SK-N-DZ (cell line): ENCODE measurements at places on chromosomes 12 and 14.

DNA sequence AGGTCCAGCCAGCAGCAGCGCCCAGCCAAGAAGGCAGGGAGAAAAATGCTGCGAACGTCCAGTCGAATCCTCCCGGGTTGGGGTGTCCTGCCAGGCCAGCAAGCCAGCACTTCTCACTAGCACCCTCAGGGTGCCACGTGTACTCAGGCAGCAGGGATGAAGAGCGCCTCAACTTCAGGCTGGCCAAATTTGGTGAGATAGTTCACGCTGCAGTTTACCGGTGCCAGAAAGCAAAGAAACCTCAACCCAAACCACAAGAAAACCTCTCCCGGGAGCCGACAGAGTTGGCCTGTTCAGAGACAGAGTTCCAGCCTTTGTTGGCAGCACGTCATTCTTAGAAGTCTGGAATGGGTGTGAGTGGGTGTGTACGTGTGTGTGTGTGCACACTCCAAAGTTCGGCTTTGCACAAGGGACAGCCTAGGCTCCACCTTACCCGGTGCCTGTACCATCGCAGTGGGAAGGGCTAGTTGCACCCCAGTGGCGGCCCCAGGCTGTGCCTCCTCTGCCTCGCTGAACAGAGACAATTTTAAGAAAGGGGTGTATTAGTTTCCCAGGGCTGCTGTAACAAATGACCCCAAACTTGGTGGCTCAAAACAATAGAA is 42.1 kb downstream of the ELK3 start:
- DNase-seq: no peak

DNA sequence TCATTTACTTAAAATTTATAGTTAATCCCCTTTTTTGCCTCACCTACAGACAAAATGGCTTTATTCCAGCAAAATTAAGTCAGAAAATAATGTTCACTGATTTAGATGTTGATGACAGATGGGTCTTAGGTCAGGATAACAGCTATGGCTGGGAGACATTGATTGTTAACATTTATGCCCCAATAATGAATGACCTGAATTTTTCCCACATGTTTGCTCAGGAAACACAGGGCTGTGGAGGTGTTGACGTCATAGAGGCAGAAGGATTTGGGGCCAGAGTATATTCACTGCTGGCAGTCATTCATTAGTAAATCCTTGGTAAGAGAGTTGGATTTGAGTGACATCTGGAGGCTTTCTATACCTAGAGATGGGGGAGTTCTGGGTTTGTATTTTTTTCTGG is 121.3 kb downstream of the PDE3A start:
- no peak for DNase-seq

DNA sequence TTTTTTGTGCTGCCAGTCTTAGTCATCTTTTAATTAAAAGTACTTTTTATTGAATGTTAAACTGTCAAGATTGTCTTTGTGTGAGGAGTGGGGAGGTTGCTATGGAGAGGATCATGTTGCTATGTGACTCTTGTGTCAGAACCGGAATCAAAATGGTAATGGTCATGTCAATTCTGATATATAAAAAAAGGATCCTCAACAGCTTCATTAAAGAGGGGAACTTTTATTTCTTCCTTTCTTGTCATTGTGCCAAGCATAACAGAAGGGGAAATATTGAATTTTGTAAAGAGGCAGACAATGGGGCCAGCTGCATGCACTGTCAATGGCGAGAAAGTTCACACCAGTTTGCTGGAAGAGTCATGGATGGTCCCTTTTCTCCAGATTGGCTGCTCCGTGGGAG is 564.8 kb downstream of the VRK1 start:
- DNase-seq: no peak

DNA sequence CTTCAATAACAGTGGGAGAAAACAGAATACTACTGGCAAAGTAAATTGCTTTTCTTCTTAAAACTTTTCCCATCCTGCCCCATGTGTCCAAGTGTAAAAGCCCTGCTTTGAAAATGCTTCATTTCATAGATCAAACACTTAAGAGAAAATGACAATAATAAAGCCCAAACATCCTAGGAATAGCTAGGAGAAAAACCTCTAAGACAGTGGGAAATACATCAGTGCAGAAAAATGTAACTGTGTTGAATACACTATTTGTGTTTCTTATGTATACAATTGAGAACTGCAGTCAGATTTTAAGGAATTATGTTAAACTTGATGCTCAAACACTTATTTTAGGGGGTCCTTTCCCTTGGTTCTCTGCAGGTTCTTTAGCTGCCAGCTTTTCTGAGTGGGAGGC is 181.1 kb downstream of the MSRB3 start:
- DNase-seq: no peak

DNA sequence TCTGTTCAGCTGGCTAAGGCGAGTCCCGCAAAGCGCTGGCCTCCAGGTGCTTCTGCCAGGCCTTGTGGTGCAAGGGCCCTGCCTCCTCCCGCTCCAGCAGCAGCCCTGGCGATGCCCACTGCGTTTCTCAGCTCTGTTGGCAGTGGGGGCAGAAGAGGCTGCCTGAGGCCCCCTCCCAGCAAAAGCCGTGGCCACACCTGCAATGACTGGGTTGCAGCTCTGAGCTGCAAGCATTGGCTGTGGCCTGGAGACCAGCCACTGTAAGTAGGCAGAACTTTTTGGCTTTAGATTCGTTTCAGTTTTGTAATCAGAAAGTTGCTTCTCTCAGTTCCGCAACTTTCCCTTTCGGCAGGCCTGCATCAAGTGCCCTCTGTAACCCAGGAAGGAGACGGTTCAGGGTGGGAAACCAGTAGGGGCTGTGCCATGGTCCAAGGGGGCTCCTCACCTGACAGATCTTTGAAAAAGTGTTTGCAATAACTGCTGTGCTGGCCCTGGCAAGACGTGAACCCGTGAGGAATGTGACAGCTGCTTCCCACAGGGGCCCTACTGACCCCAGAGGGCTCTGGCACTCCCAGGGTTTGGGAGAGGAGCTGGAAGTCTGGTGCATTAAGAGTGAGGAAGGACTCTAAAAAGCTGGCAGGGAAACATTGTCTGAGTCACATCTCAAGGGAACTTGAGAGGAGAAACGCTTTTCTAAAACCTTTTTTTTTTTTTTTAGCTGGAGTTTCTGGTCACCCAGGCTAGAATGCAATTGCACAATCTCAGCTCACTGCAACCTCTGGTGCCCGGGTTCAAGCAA is 54.5 kb upstream of the MAX start:
- DNase-seq: no peak

DNA sequence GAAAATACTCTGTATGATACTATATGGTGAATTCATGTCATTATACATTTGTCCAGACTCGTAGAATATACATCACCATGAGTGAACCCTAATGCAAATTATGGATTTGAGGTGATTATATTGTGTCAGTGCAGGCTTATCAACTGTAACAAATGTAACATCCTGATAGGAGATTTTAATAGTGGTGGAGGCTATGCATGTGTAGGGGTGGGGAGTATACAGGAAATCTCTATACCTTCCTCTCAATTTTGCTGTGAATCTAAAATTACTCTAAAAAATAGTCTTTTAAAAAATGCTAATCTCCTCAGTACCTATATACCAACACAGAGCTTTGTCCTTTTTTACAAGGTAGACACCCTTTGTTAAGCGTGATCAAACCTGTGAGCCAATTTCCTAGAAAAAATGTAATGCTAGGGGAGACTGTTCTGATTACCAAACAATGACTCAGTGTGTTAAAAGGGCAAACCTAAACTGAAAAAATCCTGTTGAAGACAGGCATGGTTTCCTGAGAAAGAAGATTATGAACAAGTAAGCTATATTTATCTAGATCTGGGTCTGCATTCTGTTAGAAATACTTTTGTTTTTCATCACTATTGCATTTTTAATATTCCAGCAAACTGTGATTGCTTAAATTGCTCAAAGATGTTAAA is 170.9 kb downstream of the DUSP6 start:
- DNase-seq: no peak

DNA sequence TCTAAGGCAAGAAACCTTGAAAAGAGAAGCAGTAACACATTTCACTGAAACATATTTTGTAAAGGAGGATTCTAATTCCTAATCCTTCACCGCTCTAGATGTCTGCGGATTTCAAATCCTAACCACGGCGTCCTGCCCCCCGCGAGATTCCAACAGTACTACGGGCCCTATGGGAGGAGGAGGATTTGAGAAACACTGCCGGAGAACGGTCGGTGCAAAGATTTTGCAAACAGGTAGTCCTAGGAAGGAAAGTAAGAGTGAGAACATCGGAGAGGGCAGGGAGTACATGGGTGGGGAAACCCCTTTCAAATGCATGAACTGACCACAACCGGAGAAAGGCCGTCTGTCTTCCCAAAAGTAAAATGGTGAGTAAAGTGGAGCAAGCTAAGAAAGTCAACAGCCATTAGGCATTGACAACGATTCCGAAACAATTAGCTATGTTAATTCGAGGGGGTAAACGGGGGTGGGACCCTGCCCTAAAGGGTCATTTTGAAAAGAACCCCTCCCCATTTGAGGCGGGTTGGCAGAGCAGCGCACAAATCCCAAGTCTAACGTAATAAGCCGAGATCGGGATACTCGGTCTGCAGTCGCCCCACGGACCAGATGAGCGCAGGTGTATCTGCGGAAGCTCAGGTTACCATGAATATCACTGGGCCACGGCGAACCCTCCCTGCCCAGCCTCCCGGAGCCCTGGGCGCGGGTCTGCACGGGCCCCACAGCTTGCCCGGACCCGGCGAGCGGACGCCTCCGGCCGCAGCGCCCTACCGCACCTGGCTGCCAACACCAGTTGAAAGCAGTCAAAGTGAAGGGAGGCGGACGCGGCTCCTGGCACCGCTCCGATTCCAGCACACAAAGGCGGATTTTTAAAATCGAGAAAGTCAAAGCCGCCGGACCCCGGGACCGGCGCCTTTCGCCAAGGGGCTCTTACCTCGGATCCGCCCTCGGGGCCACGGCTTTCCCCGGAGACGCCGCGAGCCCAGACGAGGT is 662 bp downstream of the EPS8 start:
- no peak for DNase-seq

- no peak for DNase-seq
Observed at GRCh38 chr14:21034707-21035106, at the start of gene RNASE13. Gene RNASE13, minus strand, starts transcription at chr14:21034807. Its CDS starts 519 bp downstream, at chr14:21034288.

DNA sequence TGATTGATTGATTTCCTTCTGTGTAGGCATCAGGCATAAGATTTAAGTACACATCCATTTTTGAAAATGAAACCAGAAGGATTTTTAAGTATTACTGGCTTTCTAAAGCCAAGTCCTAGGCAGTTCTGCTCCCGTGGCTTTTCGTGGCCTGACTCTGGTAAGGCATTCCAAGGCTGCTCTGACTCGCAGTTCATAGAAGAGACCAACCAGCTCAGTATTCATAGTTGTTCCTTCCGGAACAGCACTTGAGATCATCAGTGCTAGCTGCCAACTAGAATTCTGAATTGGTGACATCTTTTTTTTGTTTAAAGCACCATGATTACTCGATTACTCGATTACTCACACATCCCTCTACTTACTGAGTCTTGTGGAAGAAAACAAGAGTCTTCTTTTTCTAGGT is 25.9 kb downstream of the SUDS3 start:
- no peak for DNase-seq

- no peak for DNase-seq
Observed at GRCh38 chr14:76904100-76904739, 78.0 kb downstream of the LRRC74A start.

- no peak for DNase-seq
Observed at GRCh38 chr14:63745272-63745671, 17.4 kb upstream of the SGPP1 start.

- no peak for DNase-seq
Observed at GRCh38 chr12:59742841-59743240, 147.0 kb downstream of the SLC16A7 start.

DNA sequence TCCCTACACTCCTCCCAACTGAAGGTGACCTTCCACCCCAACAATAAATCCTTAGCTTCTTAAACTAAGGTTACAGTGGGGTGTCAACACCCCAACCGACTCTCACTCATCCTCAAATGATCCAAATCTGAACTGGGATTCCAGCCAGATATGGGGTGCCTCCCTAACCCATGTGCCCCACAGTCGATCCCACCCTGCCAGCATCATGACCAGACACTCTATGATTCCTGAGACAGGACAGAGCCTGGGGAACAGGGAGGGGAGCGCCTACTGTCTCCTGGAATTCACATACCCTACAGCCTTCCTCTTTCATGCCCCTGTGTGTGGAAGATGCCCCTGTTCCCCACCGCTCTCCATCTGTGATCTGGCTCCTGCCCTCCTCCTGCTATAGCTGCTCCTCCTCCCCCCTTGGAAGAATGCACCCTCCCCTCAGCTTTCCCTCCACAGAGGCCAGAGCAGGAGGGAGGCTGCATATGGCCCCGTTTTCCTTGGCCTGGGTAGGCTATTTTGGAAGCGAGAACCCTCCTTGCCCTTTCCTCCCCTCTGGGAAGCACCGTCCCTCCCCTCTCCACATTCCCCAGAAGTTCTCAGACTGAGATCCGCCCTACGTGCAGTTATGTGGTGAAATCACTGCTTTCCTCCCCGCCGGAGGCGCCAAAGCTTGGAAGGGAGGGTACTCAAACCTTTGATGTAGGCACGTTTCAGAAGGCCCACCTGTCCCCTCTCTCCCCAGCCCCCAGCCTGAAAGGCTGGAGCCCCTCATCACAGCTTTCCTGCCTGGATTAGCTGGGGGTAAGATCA is 48.0 kb downstream of the SMUG1 start:
- no peak for DNase-seq

- DNase-seq: no peak
Observed at GRCh38 chr12:71958056-71958455, 19.4 kb downstream of the TPH2 start.

DNA sequence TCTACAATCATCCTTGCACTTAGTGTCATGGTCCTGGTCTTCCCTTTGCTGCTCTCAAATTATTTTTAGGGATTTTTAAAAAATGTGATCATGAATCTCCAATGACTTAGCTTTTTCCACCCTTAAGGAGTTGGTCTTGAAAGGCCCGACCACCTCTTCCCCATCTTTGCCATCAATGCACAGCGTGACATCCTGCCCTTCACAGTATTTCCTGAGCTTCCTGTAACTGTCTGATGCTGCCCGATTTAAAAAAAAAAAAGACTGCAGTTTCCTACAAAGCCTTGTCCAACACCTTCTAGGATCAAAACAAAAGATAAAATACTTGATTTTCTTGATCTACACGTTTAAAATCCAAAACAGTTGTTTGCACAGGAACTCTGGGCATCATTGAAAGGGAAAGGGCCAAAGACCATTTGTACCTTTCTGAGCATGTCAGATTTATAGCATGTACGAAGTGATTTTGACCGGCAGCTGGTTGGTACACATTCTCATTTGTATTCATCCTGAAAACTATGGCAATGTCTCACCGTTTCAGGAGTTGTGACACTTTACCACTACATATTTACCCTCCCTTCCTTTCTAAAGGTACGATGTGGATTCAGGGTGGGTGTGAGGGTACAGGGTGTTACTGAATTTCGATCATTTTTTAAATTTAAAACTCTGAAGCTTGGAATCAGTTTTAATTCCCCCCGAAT is 7.4 kb upstream of the ELK3 start:
- no peak for DNase-seq

- no peak for DNase-seq
Observed at GRCh38 chr14:96216627-96217026, 12.0 kb downstream of the BDKRB2 start.

DNA sequence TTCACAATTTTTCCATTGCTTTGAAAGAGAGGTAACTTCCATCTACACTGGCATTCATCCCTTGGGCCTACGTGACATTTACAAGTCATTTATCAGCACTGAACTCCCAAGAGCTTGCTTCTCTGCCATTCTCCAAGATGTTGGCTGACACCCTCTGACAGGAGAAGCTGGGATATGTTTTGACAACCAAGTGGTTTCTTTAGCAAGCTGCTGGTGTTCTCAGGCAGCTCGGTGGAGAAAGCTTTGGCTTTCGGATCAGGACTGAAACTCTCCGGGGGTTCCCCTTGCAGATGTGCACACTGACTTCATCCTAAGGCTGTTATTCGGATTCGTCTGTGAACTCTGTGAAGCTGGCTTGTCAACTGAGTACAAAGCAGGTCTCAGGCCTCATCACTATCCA is 15.7 kb downstream of the KCNA5 start:
- DNase-seq: no peak
